ENCODE measurements at places on chromosomes 16 and 17.

DNA sequence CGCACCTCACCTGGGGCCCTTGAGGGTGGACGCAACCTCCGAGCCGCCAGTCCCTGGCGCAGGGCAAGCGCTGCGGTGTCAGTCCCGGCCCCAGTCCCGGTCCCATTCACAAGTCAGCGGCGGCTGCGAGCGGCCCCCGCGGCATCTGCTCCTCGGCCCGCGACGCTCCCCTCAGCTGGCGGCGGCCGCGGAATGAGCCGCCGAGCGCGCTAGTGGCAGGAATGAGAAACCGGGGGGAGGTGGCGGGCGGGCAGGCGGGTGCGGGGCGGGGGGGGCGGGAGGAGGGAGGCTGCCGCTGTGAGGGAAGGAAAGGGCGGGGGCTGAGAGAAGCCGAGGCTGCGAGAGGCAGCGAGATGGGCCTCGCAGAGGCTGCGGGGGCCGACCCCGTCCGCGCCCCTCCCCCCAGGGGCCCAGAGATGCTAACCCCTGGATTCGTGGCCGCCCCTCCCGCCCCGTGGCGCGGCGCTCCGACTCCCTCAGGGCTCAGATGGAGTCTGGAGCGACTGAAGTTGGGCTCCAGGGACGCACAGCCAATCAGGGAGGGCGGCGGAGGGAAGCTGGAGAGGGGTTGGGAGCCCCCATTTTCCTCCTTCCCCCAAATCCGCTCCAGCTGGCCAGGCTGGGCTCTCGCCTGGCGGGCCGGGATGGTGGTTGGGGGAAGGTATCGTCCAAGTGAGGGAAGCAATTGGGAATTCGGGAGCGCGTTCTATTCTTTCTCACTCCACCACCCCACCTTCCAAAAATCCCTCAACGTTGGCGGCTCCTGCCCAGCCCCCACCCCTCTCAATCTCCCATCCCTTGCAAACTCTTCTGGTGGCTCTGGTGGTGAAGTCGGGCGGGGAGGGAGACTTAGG lies at the start of gene CDH11:
Gene CDH11 (minus strand): TSS at position 194 of the 854 bp plus-strand sequence. CDS start 117,194 bp downstream, outside the sequence.
- DNase-seq, result no peak

- no peak for DNase-seq
These were observed 66.0 kb downstream of the CDK12 start for GRCh38 chr17:39527220-39527813.

DNA sequence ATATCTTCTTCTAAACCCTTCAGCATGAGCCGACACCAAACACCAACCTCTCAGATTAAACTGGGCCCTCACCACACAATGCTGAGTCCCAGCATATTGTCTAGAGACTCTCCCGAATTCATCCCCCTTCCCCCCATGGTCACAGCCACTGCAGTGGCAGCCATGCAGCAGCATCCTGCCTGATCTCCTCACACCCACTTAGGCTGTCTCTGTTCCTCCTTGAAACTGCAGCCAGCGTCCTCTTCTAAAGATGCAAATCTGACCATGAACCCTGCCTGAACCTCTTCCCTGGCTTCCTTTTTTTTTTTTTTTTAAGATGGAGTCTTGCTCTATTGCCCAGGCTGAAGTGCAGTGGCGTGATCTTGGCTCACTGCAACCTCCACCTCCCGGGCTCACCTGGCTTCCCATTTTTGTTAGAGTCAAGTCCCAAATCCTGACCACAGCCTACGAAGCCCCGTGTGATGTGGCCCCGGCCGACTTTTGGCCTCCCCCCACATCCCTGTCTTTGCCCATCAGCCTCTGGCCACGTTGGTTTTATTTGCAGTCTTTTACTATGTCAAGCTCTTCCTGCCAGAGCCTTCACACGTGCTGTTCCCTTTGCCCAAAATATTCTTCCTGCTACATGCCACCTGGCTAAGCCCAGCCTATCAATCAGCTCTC lies 2.8 kb downstream of the FA2H start:
- no peak for DNase-seq

GRCh38 chr17:376936-377863 lies 24.6 kb upstream of the RPH3AL start:
- no peak for DNase-seq

DNA sequence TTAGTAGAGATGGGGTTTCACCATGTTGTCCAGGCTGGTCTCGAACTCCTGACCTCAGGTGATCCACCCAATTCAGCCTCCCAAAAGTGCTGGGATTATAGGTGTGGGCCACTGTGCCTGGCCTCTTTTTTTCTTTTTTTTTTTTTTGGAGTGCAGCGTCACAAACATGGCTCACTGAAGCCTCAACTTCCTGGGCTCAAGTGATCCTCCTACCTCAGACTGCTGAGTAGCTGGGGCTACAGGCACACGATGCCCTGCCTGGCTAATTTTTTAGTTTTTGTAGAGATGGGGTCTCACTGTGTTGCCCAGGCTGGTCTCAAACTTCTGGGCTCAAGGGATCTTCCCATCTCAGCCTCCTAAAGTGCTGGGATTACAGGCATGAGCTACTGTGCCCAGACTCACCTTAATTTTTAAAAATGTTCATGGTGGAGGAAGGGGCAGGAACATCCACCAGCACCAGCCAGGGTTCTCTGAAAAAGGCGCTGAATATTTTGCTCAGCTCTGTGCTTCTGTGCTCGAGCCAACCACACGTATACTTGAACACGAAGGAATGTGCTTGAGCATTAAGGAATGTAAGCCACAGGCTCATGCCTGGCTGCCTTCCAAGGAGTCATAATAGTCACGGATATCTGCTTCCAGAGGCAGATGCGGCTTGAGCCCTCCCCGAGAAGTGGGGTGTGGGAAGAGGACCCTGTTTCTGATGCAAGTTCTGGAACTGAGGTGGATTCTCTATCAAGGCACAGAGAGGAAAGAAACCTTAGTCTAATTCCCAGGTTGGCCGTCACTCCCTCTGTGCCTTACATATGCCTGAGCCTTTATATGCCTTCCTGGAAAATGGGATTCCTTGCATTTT lies 65.5 kb upstream of the CREBBP start:
- DNase-seq, result no peak

DNA sequence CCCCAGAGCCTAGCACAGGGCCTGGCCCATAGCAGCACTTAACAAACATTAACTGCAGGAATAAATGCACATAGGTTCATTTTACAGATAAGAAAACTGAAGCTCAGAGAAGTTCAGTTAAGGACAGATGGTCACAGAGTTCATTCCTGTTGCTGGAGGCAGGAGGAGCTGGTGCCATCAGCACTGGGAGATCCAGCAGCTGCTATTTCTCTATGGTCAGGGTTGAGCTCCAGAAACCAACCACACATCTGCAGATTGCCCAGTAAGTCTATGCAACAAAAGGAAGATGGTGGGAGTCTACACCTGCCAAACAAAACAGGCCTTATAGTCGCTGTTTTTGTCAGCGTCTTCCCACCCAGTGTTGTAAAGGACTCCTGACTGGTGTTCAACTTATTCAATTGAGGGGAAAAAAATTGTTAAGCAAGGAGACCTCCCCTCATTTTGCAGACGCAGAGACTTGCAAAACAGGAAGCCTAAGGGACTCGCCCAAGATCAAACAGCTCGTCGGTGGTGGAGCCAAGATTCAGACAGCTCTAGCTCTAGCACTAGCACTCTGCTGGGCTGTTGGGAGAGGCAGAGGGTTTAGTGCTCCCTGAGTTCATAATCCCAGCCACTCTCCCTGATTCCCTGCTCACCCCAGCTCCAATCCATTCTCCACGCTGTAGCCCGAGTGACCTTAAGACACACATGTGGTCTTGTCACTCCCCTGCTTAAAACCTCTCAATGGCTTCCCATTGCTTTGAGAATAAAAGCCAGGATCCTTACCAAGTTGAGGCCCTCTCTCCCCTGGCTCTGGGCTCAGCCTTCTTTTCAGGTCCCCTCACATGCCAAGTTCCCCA lies 9.0 kb downstream of the NOG start:
- DNase-seq, result no peak
